ENCODE measurements at places on chromosomes 6 and 20.

- peak; percentile 1 for DNase-seq
These were observed 184.0 kb downstream of the PRDM13 start for GRCh38 chr6:99790679-99791078.

DNA sequence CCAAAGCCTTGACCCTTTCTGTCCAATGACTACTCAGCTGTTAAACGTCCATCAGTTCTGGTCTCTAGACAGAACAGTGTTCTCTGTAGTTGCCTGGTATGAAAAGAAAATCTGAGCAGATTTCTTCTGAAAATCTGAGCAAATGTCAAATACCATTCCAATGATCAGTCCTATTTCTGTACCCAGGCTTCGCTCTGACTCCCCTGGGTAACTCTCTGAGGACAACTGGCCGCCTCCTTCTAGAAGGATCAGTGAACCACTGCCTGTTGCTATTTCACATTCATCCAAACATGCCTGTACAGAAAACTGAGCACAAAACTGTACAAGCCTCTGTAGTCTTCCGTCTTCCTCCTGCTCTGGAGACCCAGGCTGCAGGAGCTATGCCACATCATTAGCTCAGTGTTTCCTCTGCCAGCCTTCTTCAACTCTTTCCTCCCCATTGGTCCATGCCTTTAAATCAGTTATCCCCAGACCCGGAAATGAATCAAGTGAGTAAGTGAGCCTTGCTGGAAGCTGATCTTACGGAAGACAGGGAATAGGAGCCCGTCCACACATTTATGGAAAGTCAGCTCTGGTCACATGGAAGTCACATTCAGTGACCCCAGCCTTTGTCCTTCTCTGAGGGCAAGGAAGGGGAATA lies 63.3 kb downstream of the DAAM2 start:
- no peak for DNase-seq

DNA sequence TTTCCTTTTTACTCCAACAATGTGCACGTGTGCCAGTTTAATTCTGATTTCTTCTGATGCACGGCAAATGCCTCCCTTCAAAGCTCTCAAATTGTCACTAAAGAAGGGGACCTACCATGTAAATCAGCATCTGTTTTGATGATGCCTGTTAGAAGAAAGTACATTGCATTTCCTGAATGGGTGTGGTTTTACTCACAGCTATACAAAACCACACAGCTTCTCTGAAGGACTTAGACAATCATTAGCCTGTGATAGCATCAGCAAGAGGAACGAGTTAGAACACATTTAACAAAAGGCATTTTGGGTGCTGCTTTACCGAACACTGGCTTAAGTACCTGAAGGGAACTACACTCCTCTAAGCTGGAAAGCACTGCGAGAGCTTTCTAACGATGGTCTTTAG lies 109.4 kb downstream of the ATXN1 start:
- DNase-seq, result no peak

DNA sequence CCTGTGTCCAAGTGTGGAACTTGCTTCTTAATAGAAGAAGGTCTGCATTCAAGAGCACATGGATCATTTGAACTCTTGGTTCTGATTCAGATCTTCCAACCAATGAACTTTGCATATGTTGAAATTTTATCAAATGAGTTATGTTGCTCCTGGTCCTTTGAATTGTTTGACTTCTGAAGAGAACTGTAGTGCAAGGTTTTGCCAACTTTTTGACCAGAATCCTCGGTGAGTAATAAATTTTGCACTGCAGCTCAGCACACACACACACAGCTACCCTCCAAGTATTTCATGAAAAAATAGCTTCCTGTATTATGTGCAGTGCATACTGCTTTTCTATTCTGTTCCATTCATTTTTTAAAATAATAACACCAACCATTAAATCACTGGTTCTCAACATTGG lies 67.5 kb downstream of the BFSP1 start:
- DNase-seq, result peak; percentile 20

DNA sequence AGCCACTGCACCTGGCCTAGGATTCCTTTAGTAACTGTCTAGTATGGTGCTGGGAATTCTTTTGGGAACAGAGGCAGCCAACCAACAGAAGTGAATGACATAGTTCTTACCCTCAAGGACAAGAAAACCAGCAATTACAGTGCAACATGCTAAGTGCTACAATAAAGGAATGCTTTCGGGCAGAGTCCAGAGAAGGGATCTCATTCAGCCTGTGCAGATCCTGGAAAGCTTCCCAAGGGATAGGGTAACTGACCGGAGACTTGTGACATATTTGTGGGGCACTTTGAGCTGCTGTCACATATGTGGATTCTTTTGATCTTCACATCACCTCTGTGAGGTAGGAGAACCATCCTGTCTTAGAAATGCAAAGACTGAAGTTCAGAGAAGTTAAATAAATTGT lies 46.8 kb downstream of the C6orf15 start:
- DNase-seq, result no peak

- DNase-seq, result no peak
These were observed 731.6 kb upstream of the MMS22L start for GRCh38 chr6:98014442-98015201.

- DNase-seq, result no peak
These were observed 94.4 kb downstream of the LAMP5 start for GRCh38 chr20:9608639-9609340.

- DNase-seq, result no peak
These were observed 56.0 kb downstream of the TENT5A start for GRCh38 chr6:81696524-81696923.

DNA sequence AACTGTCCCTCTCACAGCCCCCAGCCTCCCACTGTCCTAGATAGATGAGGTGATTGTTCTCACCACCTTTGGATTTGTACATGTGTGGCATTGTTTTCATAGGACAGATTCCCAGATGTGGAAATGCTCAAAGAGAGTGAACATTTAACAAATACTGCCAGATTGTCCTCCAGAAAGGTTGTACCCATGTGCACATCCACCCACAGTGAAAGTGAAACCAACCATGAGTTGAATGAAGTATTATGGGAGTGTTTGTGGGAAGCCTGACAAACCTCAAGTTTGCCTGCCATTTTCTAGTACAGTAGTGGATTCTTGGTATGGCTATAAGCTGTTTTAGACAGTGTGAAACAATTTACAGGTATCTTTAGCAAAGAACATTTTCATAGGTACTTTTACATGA lies 42.7 kb downstream of the ANKRD6 start:
- DNase-seq, result peak; percentile 37

GRCh38 chr20:50245498-50246366 lies 55.1 kb downstream of the CEBPB start:
- DNase-seq, result peak; percentile 52

DNA sequence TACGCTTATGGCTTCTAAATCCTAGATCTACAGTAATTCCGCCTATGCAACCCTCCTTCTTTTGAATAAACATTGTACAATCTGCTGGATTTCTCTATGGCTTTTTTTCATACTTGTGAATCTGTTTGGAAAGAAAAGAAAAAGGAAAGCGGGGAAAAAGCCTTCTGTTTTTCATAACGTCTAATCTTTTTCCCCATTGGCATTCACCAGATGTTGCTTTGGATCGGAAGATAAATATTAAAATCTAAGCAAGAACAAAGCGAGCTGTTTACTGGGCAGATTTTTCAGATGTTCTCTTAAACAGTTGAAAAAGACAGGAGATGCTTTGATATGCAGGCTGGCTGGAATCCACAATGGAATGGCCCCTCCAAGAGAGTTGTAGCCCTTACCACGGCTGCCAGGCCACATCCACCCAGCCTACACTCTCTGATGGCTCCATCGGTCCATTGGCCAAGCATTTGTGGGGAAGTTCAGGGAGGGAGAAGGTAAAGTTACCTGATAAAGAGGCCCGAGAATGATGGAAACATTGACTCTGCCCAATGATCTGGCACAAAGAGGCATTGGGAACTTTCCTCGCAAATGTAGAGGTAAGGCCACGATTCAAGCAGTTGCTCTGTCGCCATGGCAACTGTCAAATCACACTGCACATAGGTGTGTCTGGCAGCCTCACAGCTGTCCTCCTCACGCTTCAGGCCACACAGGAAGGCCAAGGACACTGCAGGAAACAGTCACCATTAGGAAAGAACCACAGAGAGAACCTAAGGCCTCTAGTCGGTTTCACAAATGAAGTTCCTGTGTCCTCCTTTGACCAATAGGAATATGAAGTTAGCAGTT lies 70.3 kb downstream of the PKHD1 start:
- DNase-seq, result no peak

GRCh38 chr6:74604279-74604678 lies 601.6 kb downstream of the COL12A1 start:
- DNase-seq, result no peak

- no peak for DNase-seq
These were observed 16.7 kb downstream of the ZDHHC14 start for GRCh38 chr6:157397660-157398059.

DNA sequence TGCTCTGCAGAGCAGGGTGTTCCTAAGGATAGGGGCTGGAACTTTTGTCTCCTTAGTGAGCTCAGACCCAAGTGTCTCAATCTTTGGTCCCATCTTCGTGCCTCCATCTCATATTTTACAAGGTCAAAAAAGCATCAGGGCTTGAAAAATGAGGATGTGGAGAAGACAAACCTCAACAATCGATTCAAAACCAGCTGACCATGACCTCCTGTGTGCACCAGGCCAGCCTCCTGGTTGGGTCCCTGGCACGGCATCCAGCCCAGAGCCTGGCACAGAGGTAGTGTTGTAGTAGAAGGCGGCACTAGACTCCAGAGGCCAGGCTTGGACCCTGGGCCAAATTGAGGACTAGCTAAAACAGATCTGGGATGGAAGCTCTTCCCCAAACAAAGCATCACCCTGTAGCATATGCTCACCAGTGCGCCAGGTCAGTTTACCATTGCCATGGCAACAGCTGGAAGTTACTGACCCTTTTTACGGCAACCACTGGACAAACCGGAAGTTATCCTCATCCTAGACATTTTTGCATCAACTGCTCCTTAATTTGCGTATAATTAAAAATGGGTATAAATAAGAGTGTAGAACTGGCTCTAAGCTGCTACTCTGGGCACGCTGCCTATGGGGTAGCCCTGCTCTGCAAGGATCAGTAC lies 69.3 kb upstream of the BLCAP start:
- DNase-seq, result no peak

DNA sequence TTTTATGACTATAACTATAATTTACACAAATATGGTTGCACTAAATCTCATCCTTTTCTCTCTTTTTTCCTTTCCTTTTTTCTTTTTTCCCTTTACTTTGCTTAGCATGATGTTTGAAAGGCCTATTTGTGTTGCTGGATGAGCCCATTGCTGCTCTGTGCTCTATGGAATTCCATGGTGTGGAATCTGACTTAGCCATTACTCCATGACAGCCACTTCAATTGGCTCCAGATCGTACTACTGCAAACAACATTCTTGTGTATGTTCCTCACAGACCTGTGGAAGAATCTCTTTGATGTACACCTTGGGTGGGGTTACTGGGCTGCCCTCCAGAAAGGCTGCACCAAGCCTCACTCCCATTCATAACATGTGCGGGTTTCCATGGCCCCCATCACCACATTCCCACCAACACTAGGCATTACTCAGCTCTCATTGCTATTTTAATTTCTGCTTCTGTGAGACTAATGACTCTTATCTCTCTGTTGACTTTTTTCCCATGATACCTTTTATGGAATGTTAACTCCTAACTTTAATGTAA lies 979.0 kb downstream of the KIF16B start:
- DNase-seq, result no peak

DNA sequence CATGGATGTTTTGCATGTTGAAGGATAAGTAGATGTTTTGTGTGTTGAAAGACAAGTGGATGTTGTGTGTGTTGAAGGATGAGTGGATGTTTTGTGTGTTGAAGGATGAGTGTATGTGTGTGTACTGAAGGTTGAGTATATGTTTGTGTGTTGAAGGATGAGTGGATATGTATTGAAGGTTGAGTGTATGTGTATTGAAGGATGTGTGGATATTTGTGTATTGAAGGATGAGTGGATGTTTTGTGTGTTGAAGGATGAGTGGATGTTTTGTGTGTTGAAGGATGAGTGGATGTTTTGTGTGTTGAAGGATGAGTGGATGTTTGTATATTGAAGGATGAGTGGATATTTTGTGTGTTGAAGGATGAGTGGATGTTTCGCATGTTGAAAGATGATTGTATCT lies 325.0 kb downstream of the CDH4 start:
- no peak for DNase-seq

- DNase-seq, result no peak
These were observed 96.9 kb downstream of the SCML4 start for GRCh38 chr6:107727096-107727757.

- DNase-seq, result no peak
These were observed 28.0 kb downstream of the OSBPL2 start for GRCh38 chr20:62266340-62266739.

DNA sequence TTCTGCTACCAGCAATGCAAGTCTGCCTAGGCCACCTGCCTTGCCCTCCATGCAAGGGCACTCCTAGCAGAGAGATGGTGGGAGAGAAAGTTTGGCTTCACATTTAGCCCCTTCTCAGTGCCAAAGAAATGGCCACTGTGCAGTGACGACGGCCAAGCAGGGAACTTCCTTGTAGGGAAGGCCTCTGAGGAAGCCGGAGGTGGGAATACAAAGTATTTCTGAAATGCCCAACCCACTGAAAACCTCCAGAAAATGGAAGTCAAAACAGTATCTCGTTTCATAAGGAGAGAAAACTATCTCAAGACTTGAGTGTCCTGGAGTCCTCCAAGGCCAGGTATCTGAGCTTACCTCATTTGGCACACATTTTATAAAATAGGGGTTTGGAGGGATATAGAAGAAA lies 42.7 kb downstream of the JAG1 start:
- no peak for DNase-seq

DNA sequence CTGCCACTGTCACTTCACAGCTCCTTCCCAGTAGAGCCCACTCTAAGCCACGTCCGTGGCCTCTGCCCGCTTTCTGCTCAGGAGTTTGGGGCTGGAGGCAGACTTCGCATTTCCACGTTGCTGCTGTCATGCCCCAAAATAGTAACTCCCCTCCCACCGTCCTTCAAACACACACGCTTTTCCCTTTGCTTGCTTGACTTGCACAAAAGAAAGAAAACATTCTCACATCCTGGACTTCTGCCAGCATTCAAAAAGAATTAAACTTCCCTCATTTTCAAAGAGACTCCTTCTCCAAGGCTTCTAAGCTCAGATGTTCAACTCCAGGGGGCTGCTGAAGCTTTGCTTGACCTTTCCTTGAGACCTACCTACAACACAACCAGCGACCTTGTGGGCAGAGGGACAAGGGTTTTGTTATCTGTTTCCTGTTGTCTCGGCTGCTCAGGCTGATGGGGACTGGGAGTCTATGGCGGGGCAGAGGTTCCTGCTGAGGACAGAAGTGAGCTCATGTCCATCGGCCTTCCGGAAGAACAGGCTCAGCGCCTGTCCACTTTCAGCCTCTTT lies 263.8 kb upstream of the FOXQ1 start:
- no peak for DNase-seq

DNA sequence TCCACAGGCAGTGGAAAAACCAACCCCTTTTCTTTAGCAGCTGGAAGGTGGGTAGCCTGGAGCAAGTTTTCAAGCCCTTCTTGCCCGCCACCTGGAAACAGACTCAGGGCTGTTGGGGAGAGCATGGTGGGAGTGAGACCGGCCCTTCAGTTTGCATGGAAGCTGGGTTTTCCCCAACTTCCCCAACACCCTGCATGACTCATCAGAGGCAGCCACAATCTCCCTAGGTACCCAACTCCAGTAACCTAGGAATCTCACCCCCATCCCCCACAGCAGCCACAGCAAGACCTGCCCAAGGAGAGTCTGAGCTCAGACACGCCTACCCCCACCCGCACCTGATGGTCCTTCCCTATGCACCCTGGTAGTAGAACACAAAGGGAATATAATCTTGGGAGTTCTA lies 86.3 kb upstream of the IRAK1BP1 start:
- DNase-seq, result no peak

- no peak for DNase-seq
These were observed 10.2 kb downstream of the SOD2 start for GRCh38 chr6:159682810-159683209.

- no peak for DNase-seq
These were observed 12.9 kb upstream of the NTSR1 start for GRCh38 chr20:62695448-62696414.
